ENCODE measurements at places on chromosomes 16 and 17. TPM values are rescaled to one million over a fixed set of nuclear protein-coding genes. Genes with fewer than 3 reads are reported as not detected.
A peak's percentile ranks its signal among the peaks of the same experiment; 100 is the strongest.

DNA sequence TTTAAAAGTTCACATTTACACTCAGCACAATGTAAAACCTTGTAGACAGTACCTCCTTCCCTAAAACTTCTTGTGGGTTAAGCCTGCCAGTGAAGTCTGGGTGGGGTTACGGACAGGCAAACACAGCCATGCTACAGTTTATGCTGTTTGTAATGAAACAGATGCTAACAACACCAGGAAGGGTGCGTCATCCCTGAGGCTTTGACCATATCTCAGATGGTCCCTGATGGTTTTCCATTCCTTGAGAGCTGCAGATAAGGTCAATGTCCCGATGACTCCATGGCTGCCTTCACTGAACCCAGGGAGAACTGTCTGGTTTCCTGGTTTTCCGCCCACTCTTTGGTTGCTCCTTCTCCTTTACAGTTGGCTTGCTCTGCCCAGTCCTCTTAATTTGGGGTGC lies 29.1 kb downstream of the GAS7 start:
- H3K4me1 ChIP-seq: peaks cover 25% of the 10 kb centered on the region
- no peak overlapping the region for H3K4me3 ChIP-seq
- H3K27me3 ChIP-seq: no peaks in the 10 kb centered on the region

The SLC6A4 gene
- 0.13 TPM for total RNA-seq

The NPIPA8 gene
- 16.8 TPM for total RNA-seq

The ATAD5 gene
- 0.32 TPM for total RNA-seq

DNA sequence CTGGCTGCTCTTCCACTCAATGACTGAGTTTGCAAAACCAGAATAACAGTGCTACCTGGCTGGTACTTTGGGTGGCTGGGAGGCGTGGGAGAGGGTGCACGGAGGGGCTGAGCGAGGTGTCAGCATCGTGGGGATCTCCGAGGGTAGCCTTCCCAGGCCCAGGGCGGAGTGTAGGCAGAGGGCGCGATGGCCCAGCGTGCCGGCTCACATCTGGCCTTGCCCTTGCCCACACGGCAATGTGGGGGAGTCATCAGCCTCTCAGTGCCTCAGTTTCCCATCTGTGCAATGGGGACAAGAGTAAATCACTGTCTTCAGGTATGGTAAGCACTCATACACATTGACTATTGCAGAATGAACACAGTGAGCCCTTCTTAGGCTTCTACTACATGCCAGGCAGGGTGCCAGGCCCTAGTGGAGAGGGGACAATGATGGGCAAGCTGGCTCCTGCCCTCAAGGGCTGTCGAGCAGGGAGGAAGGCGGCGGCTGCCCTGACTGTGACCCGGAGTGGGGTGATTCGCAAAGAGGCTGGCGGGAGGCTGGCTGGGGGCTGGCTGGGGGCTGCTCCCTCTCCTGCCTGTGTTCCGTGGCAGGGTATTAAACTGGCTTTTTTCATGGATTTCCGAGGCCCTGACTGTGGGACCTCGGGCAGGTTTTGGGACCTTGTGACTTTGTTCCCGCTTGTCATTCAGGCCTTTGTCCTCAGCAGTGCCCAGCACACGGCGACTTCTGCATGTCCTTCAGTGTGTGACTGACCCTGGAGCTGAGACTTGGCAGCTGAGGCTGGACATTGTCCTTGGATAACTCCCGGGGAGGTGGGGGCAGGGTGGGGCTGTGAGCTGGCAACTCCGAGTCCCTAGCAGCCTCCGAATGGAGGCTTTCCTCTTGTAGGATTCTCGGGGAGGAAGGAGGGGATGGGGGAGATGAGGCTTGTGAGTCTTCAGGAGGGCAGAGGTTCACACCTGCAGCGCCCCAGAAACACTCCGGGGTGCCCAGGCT lies 243.1 kb downstream of the SEC14L1 start:
- peaks cover 99% of the 10 kb centered on the region for H3K4me1 ChIP-seq
- H3K4me3 ChIP-seq: no peak overlapping the region
- no peaks in the 10 kb centered on the region for H3K36me3 ChIP-seq
- DNase-seq: peak; percentile 80
- no peaks in the 10 kb centered on the region for H3K27me3 ChIP-seq
